ENCODE measurements at places on chromosomes 11 and 22.

DNA sequence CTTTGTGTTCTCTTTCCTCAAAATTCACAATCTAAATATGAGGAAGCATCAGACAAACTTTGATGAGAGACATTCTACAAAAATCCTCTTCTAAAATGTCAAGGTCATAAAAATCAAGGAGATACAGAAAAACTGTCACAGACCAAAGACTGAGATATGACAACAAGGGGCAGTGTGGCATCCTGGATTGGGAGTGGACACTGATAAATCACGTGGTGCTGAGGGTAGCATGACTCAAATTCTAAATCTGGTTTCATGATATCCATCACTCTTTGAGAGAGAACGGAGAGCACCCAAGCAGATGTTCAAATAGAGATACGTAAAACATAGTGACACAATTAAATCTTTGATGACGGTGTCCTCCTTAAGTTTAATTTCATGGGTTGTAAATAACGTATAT is 13.0 kb upstream of the CARD18 start:
- DNase-seq, result no peak

DNA sequence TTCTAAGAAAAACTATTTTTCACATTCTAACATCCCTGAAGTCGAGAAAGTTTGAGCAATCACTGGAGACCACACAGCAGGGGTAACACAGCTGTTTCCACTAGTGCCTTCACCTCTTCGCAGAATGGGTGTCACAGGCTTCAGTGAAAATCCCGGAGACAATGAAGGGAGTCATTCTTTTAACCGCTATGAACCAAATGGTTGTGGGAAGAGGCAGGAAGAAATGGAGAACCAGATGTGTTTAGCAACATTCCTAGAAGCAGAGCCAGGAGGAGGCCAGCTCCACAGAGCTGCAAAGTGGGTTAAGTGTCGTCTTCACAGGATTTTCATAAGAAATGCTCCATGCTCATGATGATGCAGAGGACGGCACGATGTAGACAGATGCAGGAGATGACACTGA is 221.1 kb downstream of the LARGE1 start:
- DNase-seq, result no peak

- DNase-seq, result no peak
Observed at GRCh38 chr22:21043860-21044535, 1.7 kb upstream of the LRRC74B start.

GRCh38 chr22:31621507-31622124 is 40.4 kb downstream of the PISD start:
- no peak for DNase-seq

GRCh38 chr11:99535406-99535805 is 514.7 kb downstream of the CNTN5 start:
- DNase-seq, result no peak

- DNase-seq, result no peak
Observed at GRCh38 chr11:36817336-36817965, 219.4 kb upstream of the RAG2 start.

GRCh38 chr22:19271856-19272535 is 19.5 kb downstream of the CLTCL1 start:
- DNase-seq, result no peak

- DNase-seq, result no peak
Observed at GRCh38 chr11:125399945-125400344, 96.1 kb downstream of the FEZ1 start.

DNA sequence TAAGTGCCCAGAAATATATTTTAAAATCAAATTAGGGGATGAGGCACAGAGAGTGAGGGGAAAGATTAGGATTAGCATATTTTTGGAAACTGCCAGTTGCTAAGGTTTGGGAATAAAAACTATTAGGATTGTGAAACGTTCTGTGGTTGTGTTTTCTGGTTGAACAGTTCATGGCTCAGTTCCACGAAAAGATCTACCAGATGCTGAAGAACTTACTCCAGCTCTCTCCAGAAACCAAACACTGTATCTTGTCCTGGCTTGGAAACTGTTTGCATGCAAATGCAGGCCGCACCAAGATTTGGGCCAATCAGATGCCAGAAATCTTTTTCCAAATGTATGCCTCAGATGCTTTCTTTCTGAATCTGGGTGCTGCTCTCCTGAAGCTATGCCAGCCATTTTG is 15.3 kb downstream of the UBE4A start:
- DNase-seq, result no peak

DNA sequence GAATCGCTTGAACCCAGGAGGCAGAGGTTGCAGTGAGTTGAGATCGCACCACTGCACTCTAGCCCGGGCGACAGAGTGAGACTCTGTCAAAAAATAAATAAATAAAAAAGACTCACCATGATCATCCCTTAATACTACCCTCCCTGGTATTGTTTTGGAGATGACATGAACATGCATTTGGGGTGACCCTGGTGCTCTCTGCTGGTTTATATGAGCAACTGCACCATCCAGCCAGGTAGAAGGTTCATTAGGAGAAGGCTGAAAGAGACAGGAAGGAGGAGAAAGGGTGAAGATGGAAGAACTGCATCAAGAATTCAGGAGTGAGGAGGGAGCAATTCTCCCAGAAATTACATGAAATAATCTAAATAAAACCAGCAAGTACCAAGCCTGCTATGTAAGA is 37.8 kb downstream of the SLC5A1 start:
- no peak for DNase-seq

GRCh38 chr22:41600976-41601375 is 11.3 kb upstream of the PMM1 start:
- no peak for DNase-seq

DNA sequence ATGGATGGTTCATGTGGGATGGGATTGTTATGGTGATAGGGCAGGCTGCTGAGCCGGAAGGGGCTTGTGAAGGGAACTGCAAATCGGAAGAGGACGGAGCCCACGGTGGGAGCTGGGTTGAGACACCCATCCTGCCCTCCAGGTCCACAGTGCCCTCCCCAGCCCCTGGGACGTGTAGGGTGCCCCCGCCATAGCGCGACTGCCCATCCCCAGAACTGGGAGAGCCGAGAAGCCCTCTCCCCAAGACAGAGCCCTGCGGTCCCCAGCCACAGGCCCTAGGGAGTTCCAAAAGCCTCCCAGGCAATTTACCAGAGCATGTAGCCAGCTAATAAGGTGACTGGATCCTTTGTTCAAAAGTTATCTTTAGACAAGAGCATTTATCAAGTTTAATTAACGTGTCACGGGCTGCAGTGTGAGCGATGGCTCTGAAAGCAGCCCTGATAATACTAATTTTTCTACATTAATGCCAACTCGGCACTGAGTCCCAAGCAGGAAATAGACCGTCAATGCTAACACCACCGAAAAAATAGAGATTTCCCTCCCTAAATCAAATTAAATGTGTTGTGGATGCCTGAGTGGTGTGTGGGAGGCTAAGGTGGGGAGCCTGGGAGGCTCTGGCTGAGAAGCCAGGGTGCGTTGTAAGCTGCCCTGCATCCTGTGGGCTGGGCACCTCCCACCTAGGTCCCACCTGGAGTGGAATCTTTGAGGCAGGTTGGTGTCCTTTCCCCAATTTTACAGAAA is 76.8 kb upstream of the RTL6 start:
- no peak for DNase-seq

DNA sequence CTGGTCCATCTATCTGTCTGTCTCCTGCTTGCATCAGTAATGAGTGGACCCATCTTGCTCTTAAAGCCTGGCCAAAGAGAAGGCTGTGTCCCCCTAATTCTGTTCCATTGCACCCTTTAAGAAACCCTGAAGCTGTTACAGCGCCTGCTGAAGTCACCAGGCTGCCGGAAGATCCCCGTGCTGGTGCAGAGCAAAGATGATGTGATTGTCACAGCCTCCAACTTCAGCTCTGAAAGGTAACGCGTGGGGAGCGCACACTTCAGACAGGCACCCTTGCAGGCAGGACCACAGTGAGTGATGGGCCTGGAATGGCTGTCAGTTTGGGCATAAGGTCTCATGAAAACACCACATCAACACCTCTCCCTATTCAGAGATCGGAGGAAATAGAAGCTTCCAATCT is 18.4 kb downstream of the GTPBP1 start:
- DNase-seq, result no peak

DNA sequence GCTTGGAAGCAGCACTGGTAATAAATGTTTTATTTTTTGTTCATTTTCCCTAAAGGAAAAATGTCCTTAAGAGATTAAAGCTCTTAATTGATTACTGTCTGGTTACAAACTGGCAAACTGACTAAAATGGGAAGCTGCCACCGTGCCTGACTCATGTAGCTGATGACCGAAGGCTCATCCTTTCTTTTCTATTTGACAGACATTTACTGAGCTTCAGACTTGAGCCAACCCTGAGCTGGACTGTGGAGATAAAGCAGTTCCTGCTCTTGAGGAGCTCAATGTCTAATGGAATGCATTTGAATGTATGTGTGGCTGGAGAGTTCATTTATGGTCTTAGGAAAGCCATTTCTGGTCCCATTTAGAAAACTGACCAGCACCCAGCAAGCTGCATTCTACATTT is 91.3 kb downstream of the RNF169 start:
- no peak for DNase-seq

DNA sequence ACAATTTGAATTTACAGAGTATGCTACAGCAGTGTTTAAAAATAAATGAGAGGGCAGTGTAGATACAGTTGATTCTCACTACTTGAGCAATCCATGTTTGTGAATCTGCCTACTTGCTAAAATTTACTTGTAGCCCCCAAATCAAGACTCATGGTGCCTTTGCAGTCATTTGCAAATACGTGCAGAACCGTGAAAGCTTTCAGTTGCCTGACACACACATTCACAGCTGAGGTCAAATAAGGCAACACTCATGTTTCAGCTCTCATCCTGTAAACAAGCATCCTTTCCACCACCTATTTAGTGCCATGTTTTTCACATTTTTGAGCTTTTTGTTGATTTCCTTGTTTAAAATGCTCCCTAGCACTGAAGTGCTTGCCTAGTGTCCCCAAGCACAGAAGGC is 32.5 kb upstream of the RASL10A start:
- no peak for DNase-seq

Measured in glomerular endothelial cell (primary cell).